ENCODE measurements at places on chromosomes 11 and 22.

DNA sequence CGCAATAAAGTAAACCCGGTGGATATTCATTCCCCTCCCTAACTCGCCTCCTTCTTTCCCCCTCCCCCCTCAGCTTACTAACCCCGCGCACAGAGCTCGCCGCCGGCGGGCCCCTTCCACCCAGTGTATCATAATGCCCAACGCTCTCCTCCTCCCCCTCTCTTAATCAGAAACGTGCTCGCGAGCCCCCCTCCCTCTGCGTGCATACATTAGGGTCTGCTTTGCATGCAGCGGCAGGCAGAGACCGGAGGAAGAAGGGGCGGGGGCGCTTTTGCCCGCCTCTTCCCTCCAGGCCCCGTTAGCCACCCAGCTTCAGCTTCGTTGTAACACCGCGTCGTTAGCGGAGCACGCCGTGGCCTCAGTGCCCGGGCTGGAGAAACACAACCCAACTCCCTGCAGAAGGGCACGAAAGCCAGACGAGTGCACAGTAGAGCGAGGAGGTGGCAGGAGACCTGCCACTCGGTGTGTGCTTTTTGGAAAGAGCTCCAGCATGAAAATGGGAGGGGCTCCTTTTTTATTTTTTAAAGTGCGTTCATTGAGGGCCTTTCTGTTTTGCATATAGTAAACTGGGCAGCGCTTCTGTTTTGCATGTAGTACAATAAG is 901 bp upstream of the KMT2A start:
- peak; percentile 63 for DNase-seq

- no peak for DNase-seq
These were observed 151.7 kb downstream of the SWAP70 start for GRCh38 chr11:9815486-9816136.

GRCh38 chr11:83566950-83567349 is 280.8 kb upstream of the CCDC90B start:
- DNase-seq = no peak

DNA sequence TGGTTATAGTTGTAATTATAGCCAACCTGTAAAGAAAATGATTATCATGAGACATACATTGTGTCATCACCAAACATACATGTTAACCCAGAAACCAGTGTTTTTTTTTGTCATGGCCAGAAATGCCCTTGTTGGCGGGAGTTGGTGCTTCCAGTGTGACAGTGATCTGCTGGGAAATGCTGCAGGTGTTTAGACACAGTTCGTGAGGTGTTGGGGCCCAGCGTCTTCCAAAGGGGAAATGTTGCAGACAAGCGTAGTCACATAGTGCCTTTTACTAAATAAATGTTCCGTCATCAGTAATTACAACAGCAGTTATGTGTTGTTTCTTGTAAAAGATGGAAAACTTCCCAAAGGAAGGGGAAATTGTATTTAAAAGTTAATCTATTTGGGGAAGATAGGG is 92.6 kb upstream of the GAL start:
- DNase-seq = no peak

DNA sequence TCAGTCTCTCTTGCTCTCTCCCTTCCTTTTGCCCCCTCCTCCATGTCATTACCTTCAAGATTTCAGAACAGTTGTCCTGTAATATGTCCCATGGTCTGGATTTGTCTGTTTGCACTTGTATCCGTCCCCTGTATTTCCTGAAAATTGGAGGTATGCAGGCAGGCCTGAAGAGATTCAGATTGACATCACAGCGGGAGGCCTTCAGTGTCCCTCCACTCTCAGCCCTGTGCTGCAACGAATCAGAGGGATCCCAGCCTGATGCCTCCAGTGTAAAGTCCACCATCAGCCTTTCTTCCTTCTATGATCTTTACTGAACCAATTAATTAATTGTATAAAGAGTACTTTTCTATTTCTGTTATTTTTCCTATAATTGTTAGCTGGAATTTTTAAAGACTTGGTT is 57.3 kb downstream of the ELMOD1 start:
- DNase-seq = no peak

- no peak for DNase-seq
These were observed 973.2 kb downstream of the NTM start for GRCh38 chr11:132343445-132344175.

- DNase-seq = no peak
These were observed 28.2 kb downstream of the MS4A10 start for GRCh38 chr11:60813324-60813723.

GRCh38 chr22:24043958-24044357 is 32.9 kb downstream of the CABIN1 start:
- DNase-seq = no peak

DNA sequence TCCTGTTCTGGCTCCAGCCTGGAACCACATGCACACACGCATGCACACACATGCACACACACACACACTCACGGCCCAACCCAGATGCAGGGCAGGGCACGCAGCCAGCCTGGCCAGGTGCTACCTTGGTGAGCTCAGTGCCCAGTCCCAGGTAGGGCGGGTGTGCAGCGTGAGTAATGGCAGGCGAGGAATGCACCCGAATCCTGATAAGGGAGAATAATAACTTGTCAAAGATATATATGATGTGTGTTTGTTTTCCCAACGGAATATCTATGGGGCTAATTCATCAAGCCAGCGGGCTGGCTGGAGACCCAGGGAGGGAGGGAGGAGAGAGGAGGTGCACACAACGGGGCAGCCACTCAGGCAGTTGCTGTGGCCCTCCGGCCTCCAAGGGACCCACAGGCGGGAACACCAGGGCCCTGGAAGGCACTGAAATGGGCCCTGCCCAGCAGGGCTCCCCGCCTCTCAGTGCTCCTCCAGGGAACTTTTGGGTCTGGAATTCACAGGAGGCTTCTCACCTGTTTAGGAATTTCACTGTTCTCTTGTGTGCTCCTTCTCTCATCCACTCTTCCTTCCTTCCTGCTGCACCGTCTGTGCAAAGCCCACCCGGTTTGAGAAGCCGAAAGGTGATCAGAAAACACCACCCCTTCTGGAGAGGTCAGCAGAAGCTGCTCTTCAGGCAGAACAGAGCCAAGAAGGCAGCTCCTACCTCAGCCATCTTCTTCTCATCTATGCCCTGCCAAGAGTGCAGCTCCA is 79.0 kb downstream of the BUD13 start:
- no peak for DNase-seq

GRCh38 chr22:25281675-25282345 is 62.4 kb downstream of the CRYBB2 start:
- no peak for DNase-seq

Data from effector CD4-positive, alpha-beta T cell (primary cell).